Stimulated activated CD4-positive, alpha-beta T cell treated with anti-CD3 and anti-CD28 coated beads, Interleukin-1b, Interleukin-23, amount 100 ng/mL, for 1 hour (primary cell): ENCODE measurements at places on chromosomes 7 and 10.

DNA sequence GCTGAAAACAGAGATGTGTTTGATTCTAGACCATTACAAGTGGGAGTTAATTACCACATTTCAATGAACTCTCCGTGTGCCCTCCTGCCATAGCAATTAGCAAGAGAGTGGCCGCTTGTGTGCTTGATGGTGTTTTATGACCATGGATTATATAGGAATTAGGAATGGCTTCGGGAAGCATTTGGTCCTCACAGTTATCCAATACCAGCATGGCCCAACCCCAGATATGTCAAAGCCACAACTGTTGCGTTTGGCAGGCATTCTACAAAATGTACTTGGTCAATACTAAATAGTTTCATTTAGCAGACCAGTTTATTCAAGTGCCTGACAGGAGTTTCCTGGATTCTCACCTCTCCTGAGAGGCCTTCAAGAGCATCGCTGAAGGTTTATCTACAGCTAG is 509.0 kb upstream of the GALNT17 start:
- DNase-seq, result no peak

DNA sequence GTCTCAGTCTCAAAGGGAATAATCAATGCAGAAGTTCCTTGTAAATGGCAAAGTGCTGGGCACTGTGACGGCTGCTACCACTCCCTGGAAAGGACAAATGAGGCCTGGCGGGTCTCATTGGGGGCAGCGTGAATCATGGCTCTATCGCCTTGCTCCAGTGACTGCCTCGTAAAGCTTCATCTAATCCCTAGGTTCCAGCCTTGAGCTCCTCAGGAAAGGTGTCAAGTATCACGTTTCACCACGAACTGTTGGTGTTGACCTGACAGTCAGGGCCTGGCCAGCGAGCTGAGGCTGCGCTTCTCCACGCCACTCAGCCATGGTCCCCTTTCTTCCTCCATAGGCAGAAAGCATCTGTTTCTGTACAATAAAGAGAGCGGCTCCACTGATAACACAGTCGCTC is 126.7 kb upstream of the ZNF32 start:
- DNase-seq, result no peak

DNA sequence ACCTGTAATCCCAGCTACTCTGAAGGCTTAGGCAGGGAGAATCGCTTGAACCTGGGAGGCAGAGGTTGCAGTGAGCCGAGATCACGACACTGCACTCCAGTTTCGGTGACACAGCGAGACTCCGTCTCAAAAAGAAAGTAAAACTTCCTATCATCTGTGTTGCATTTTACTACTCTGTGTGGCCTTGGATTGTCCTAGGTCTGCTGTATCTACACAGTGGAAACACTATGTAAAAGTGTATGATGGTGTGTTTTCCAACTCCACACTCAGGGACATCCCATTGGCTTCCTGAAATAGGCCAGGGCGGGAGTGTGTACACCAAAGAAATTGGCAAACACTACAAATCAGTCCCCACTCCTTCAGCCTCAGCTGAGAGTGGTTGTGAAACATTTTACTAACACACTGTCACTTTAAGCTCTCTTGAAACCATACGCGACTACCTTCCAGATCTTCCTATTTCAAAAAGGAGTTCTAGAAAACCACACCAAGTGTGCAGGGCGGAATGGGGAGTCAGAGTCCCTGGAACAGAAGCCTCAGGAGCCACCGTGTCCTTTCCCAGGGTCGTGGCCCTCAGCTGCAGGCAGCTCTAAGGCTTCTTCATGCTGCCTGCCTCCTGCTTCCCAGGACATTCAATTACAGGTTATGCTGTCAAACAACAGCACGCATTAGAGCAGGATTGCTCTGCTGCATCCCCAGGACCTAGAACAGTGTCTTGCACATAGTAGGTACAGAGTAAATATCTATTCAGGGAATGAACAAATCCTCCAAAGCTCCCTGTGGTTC is 275.4 kb downstream of the PARD3 start:
- no peak for DNase-seq

- no peak for DNase-seq
Observed at GRCh38 chr7:34735526-34735925, 77.5 kb downstream of the NPSR1 start.

GRCh38 chr10:79293841-79294581 is 53.3 kb upstream of the PPIF start:
- DNase-seq, result no peak

GRCh38 chr10:63812501-63812900 is 291.3 kb downstream of the REEP3 start:
- no peak for DNase-seq

DNA sequence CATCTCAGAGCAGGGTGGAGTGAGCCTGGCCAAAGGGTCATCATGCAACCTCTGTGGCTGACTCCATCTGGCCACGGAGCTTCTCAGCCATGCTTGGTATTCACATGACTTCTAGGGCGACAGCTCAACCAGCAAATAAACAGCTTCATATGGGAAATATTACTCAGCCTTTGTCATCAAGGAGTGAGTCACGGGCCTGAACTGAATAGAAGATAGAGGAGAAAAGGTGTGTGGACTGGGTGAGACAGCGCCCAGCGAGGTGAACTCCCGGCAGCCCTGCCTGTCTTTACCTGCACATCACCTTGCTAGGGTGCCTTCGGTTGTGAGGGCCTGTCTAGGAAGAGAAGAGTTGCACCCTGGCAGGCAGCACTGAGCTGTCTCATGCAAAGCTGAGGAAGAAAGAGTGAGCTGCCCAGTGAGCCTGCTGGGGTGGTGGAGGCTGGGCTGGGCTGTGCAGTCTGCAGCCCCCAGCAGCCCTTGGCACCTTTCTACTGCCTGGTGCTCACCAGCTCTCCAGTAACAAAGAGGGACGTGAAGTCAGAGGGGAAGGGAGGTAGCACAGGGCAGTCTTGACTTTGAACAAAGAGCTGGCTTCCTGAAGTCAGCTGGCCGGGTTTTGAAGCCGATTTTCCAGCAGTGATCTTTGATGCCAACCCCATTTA is 114.2 kb downstream of the EGFR start:
- no peak for DNase-seq

DNA sequence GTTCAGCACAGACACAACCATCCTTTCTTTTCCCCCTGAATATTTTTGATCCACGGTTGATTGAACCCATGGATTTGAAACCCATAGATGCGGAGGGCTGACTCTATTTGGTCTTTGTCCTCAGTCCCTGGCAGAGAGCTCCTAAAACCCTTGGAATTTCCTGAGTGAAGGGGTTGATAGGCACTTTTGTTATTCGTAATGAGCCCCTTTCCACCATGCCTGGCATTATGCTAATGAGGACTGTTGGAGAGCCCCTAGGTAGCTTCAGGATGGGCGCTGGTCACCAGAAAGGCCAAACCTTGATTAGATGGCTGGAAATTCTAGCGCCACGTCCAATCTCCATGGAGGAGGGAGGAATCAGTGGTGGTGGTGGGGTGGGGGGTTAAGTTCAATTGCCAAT is 205.8 kb upstream of the GRB10 start:
- DNase-seq, result no peak
